Right lobe of liver (tissue), 6 donors: ENCODE measurements at places on chromosomes 7 and 10.
A peak's percentile ranks its signal among the peaks of the same experiment; 100 is the strongest.

- H3K4me3 ChIP-seq, result no peak overlapping the region
- H3K27ac ChIP-seq, result no peak overlapping the region
- DNase-seq, result no peak
These were observed 74.2 kb upstream of the ZPBP start for GRCh38 chr7:50166997-50167965.

DNA sequence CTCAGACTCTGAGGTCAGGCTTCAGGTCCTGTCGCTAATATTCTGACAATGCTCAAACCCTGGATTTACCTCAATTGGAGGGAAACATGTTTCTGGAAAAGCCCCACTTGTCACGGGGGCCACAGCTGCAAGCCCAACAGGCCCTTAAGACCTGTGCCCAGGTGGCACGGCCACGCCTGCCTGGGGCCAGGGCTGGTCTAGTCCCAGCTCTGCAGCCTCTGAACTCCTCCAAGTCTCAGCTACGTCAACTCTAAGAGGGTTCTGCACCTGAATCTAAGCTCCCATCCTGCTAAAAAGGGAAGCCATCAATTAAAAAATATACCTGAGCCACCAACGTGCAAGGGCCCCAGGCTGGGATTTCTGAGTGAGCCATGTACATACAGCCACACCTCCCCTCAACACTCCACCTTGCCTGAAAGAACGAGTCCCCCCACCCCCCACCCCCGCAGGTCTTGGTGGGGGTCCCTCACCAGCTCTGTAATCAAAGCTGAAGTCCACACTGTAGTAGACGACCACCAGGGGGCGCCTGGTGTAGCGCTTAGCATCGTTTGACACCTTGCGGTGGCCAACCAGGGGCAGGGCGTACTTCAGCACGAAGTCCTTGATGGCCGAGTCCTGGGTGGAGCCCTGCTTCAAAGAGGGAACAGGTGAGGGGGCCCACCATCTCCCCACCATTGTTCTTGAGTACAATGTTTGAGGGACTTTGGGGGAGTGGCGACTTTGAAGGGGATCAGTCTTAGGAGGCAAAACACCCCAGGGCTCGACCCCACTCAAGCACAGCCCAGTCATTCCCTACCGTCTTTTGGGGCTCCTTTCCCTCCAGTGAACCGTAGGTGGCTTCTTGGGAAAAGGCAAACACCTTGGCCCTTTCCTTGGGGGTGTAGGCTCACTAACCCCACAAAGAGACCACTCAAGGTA lies 22.6 kb downstream of the PDIA4 start:
- no peak overlapping the region for H3K27ac ChIP-seq
- H3K4me1 ChIP-seq, result no peaks in the 10 kb centered on the region
- peaks cover 90% of the 10 kb centered on the region for H3K36me3 ChIP-seq
- no peaks in the 10 kb centered on the region for H3K27me3 ChIP-seq

DNA sequence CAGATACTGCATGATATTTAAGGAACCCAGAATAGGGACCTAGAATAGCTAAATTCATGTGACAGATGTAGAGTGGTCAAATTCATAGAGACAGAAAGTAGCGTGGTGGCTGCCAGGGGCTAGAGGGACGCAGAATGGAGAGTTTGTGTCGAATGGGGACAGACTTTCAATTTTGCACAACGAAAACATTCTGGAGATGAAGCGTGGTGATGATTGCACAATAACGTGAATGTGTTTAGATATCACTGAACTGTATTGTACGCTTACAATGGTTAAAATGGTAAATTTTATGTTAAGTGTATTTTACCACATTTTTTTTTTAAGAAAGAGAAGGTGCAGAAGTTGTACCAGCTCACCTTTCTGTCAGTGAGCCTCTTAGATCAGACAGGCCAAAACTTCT lies 137.8 kb upstream of the TNS3 start:
- DNase-seq, result no peak
- H3K36me3 ChIP-seq, result no peaks in the 10 kb centered on the region
- H3K27me3 ChIP-seq, result no peaks in the 10 kb centered on the region

- H3K27ac ChIP-seq, result no peak overlapping the region
- no peaks in the 10 kb centered on the region for H3K27me3 ChIP-seq
- no peaks in the 10 kb centered on the region for H3K4me1 ChIP-seq
- H3K36me3 ChIP-seq, result no peaks in the 10 kb centered on the region
These were observed 107.7 kb upstream of the KLF6 start for GRCh38 chr10:3892440-3893425.

DNA sequence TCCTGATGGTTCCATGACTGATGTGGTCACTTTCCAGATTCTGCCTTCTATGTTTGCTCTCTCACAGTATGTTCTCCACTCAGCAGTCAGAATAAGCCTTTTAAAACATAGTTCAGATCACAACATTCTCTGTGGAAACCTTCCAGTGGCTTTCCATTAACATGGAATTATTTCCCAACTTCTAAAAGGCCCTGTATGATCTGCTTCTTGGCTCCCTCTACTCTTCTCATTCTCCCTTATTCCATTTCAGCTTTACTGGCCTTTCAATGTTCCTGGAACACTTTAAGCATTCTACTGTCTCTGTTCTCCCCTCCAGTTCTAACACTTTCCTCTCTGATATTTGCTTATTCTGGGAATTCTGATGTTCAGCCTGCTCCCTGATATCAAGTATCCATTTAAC lies 325.6 kb downstream of the THSD7A start:
- no peaks in the 10 kb centered on the region for H3K36me3 ChIP-seq
- DNase-seq, result no peak
- H3K27me3 ChIP-seq, result no peaks in the 10 kb centered on the region
- H3K4me1 ChIP-seq, result no peaks in the 10 kb centered on the region
- no peak overlapping the region for H3K27ac ChIP-seq
- H3K4me3 ChIP-seq, result no peak overlapping the region

GRCh38 chr10:79360499-79361342 lies 13.5 kb downstream of the PPIF start:
- no peak overlapping the region for H3K27ac ChIP-seq
- no peaks in the 10 kb centered on the region for H3K36me3 ChIP-seq
- no peak for DNase-seq
- H3K4me1 ChIP-seq, result no peaks in the 10 kb centered on the region

GRCh38 chr10:26550774-26551526 lies 112.8 kb downstream of the APBB1IP start:
- H3K4me3 ChIP-seq, result no peak overlapping the region
- H3K36me3 ChIP-seq, result peaks cover 6% of the 10 kb centered on the region

GRCh38 chr7:29287366-29287765 lies 92.8 kb downstream of the CHN2 start:
- no peak overlapping the region for H3K4me3 ChIP-seq
- H3K27ac ChIP-seq, result no peak overlapping the region
- H3K27me3 ChIP-seq, result no peaks in the 10 kb centered on the region
- no peaks in the 10 kb centered on the region for H3K36me3 ChIP-seq
- H3K4me1 ChIP-seq, result no peaks in the 10 kb centered on the region
- no peak for DNase-seq

DNA sequence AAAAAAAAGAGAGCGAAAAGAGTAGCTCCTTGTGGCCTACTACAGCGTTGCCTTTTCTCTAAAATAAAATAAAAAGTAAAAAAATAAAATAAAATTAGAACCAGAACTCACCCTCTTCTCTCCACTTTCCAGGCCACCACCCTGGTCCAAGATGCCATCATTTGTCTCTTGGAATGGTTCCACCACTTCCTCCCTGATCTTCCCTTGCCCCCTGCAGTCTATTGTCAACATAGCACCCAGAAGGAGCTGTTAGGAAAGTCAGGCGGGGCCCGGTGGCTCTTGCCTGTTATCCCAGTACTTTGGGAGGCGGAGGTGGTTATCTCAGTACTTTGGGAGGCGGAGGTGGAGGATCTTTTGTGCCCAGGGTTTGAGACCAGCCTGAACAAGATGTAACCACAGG lies 7.6 kb upstream of the GRID2IP start:
- DNase-seq, result no peak
- no peaks in the 10 kb centered on the region for H3K4me1 ChIP-seq
- no peaks in the 10 kb centered on the region for H3K27me3 ChIP-seq
- no peaks in the 10 kb centered on the region for H3K36me3 ChIP-seq
- no peak overlapping the region for H3K4me3 ChIP-seq

DNA sequence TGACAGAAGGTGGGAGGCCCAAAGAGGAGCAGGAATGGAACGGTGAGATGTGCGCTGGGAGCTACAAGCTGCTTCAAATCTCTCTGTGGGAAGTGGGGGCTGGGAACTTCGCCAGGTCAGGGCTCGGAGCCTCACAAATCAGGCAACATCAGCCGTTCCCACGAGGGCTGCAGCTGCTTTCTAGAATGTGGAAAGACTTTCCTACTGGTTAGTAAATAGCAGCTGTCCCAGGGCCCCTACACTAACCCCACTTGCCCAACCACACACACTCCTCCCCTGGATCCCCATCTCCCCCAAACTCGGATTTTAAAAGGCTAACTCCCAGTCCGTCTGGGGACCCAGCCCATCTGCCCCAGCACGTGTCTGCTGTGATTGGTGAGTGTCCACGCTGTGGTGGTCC lies 40.6 kb upstream of the PITRM1 start:
- no peak for DNase-seq
- H3K4me1 ChIP-seq, result no peaks in the 10 kb centered on the region
- H3K36me3 ChIP-seq, result no peaks in the 10 kb centered on the region
- H3K27me3 ChIP-seq, result no peaks in the 10 kb centered on the region
- H3K4me3 ChIP-seq, result no peak overlapping the region

GRCh38 chr7:101612885-101613515 lies 16.1 kb downstream of the MYL10 start:
- H3K27me3 ChIP-seq, result no peaks in the 10 kb centered on the region
- no peak overlapping the region for H3K4me3 ChIP-seq
- H3K36me3 ChIP-seq, result no peaks in the 10 kb centered on the region
- no peak overlapping the region for H3K27ac ChIP-seq
- no peaks in the 10 kb centered on the region for H3K4me1 ChIP-seq

- no peak overlapping the region for H3K4me3 ChIP-seq
- H3K27me3 ChIP-seq, result no peaks in the 10 kb centered on the region
- H3K4me1 ChIP-seq, result no peaks in the 10 kb centered on the region
- no peak overlapping the region for H3K27ac ChIP-seq
- DNase-seq, result peak; percentile 41
These were observed 97.7 kb downstream of the NRCAM start for GRCh38 chr7:108358553-108358952.

DNA sequence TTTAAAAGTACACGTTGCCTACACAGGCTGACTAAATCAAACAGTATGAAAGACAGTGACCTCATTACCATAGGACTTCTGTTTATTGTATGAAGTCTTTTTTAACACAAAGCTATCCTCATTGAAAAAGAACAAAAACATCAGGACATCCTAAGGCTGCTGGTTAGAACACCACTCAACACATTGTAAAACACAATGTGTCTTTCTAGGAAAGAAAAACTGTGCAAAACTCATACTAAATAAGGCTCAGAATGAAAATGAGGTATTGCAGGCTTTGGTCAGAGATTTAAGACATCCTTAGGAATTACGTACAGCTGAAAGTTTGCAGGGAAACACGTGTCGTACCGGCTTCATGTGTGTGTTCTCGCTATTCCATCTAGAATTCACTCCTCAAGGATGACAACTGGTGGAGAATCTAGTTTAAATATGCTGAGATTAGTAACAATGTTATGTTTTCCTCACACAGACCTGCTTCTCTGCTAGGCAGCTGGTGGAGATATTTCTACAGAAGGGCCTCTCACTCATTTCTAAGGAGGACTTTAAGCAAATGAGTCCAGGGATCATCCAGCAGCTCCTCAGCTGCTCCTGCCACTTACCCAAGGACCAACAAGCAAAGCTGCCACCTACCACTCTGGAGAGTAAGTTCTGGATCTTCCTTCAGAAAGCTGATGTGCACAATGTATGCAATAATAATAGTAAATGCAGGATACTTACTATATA lies 29.3 kb downstream of the SLC39A12 start:
- no peak for DNase-seq
- H3K4me1 ChIP-seq, result no peaks in the 10 kb centered on the region

GRCh38 chr7:118368958-118369357 lies 144.5 kb downstream of the ANKRD7 start:
- no peaks in the 10 kb centered on the region for H3K27me3 ChIP-seq
- DNase-seq, result no peak
- no peak overlapping the region for H3K4me3 ChIP-seq
- no peaks in the 10 kb centered on the region for H3K4me1 ChIP-seq
- no peak overlapping the region for H3K27ac ChIP-seq
- H3K36me3 ChIP-seq, result no peaks in the 10 kb centered on the region
